ENCODE measurements at places on chromosomes 16 and 17.

GRCh38 chr17:38467491-38467890 lies 39.2 kb downstream of the ARHGAP23 start:
- no peak for DNase-seq

- no peak for DNase-seq
These were observed 213.0 kb downstream of the HS3ST3B1 start for GRCh38 chr17:14513835-14514234.

DNA sequence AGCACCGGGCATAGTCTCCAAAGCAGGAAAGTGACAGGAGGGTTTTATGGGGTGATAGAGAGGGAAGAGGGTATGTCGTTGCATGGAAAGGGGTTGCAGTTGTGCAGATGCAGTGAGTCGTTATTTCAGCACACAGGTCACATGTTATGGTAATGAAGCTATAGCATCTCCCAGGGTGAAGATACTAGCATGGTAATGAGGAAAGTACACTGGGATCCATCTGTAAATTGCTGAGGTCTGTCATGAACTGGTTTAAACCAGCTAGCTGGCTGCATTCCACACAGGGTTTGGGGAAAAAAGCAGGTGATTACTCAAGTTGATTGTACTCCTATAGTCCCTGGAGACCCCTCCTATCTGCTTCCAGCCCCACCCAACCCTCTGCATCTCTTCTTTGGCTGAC lies 11.7 kb downstream of the COX11 start:
- DNase-seq = no peak

DNA sequence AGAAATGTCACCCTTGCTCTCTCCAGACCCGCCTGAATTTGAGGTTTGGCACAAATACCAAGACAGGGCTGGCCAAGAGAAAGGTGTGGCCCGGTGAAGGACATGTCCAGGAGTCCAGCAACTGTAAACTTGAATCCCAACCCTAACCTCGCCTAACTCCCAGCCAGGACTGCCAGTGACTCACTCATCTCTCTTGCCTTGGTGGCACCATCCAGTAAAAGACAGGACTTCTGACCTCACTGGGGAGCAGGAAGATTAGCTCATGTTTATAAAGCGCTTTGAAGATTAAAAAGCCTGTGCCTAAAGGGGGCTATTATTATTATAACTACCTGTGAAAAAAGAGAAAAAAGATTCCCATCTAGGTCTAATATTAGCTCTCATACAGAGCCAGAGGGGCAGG lies 335.3 kb downstream of the SOX9 start:
- no peak for DNase-seq

GRCh38 chr17:64219571-64219970 lies 43.5 kb downstream of the TEX2 start:
- no peak for DNase-seq

- no peak for DNase-seq
These were observed 279.7 kb downstream of the SLC39A11 start for GRCh38 chr17:72812823-72813222.

GRCh38 chr17:58006924-58007780 lies at the start of gene SRSF1:
TSS of gene SRSF1 (minus strand) at chr17:58007246. CDS start at chr17:58007137, 109 bp downstream.
- peak; percentile 99 for DNase-seq

DNA sequence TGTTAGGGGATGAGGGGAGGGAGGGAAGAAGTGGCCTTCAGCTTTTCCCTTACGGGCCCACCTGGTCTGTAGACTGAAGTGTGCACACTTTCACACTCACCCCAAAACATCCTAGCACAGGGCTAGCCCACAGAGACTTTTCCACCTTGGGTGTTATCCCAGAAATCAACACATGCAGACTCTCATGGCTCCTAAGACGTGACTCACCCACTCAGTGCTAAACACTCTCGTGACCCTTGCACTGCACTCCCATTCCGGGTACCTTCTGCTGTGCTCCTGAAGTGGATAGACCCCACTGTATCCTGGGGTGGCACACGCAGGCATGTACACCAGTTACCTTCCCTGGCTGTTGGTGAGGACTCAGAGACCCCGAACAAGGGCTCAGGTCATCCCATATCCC lies 23.0 kb upstream of the ABCC3 start:
- no peak for DNase-seq

- no peak for DNase-seq
These were observed 15.1 kb downstream of the ZC3H18 start for GRCh38 chr16:88585269-88585668.

DNA sequence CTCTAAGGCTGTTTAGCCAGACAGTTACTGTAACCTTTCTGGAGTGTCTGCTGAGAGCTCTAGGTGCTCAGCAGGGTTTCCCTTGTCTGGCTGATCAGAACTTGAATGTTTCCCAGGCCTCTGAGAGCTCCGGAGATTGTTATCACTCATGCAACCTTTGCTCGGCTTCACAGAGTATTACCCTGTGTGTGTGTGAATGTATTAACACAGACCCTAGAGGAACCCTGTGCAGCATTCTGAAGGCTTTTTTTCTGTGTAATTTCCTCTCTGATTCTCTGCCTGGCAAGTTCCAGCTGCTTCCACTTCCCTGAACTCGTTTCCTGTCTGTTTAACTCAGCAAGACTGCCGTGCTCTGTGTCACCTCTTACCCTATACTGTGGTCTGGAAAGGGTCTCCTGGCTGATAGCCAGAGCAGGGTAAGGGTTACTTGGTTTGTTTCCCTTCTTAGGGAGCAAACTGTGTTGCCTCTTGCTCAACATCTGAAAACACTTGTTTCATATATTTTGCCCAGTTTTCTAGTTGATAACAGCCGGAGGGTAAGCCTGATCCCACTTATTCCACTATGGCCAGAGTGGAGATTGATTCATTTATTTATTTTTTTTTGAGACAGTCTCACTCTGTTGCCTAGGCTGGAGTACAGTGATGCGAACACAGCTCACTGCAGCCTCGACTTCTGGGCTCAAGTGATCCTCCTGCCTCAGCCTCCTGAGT lies 21.7 kb downstream of the PRMT7 start:
- DNase-seq = peak; percentile 16

DNA sequence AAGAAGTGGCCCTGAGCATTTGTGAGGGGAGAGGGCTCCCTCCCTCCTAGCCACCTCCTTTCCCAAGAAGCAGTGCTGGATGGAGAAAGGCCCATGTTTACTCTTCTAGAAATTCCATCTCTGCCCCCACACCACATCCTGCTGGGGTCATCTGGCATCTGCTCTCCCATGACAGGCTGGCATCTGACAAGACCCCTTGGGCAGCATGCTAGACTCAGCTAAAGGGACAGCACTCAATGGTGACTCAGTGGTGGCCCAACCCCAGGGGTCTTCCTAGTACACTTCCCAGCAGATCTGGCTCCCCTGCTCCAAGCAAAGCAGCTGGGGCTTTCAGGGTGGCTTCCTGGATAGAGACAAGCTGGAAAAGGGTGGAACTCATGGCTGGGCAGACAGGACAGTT lies 14.4 kb downstream of the SLC38A7 start:
- no peak for DNase-seq

- peak; percentile 64 for DNase-seq
These were observed at the start of gene EME2 for GRCh38 chr16:1772362-1772907. TSS of gene EME2 (plus strand) at chr16:1772810. CDS start at chr16:1773228, 418 bp downstream.

DNA sequence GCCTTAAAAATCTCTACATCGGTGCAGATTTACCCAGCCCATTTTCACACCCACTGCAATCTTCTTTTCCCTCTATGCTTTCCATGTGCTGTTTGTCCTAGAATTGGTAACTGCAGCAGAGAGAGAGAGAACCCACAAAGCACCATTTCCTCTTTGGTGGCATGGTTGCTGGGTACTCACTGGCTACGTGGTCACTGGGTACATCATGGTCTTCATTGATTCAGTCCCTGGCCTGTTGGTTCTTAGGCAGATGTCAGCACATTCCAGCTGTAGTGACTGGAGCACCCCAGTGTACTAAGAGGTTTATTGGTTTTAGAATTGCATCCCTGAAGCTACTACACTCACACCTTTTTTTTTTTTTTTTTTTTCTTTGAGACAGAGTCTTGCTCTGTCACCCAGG lies 156.1 kb upstream of the CACNG5 start:
- no peak for DNase-seq

DNA sequence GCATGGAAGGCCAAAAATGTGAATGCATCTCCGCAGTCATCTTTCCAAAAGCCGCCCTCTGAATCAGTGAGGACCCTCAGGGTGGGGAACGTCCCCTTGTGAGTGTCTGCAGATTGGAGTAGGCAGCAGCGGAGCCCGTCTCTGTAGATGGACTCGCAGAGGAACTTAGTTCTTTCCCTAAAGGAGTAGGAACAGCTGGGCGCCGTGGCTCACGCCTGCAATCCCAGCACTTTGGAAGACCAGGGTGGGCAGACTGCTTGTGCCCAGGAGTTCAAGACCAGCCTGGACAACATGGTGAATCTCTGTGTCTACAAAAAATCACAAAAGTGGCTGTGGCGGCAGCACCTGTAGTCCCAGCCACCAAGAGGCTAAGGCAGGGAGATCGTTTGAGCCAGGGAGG lies 53.7 kb downstream of the WDR45B start:
- no peak for DNase-seq

DNA sequence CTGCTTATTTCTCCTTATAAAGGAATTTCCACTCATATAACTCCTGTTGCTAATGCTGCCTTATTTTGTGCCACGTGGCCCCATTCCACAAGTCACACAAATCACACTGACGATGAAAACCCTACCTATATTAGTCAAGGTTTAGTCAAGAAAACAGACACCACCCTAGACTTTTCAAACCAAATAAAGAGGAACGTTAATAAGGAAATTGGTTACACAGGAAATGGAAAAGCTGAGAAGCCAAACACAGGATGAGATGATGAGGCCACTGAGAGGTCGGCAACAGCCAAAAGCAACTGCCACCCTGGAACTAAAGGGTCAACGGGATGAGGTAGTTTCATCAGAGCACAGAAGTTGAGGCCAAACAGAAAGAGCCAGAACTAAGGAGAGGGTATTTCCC lies 47.3 kb upstream of the ALOX12 start:
- no peak for DNase-seq

- DNase-seq = peak; percentile 81
These were observed 10.1 kb upstream of the STAC2 start for GRCh38 chr17:39235555-39236449.

GRCh38 chr16:72427783-72428331 lies 255.9 kb upstream of the PMFBP1 start:
- DNase-seq = no peak

DNA sequence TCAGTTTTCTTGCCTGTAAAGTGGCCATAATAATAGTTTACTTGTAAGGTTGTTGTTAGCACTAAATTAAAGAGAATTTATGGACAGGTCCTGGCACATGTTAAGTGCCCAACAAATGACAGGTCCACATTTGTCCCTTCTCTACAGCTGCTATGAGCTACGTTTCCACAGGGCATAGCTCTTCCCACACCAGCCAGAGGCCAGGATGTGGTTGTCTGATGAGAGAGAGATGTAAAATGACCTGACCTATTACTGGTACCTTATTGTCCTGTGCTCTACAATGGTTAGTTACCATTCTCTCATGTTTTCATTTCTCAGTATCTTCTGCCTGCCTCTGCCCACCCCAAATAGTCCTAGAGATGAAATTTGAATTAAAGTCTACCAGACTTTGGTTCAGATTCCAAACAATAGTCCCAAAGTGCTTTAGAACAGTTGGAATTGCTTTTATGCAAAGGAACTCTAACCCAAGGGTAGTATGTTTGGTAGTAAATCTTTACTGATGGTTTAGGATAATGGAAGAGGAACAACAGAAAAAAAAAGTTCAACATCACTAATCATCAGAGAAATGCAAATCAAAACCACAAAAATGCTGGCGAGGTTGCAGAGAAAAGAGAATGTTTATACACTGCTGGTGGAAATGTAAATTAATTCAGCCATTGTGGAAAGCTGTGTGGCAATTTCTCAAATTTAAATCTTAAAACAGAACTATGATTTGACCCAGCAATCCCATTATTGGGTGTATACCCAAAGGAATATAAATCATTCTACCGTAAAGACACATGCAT lies 57.1 kb upstream of the ANKFN1 start:
- no peak for DNase-seq

DNA sequence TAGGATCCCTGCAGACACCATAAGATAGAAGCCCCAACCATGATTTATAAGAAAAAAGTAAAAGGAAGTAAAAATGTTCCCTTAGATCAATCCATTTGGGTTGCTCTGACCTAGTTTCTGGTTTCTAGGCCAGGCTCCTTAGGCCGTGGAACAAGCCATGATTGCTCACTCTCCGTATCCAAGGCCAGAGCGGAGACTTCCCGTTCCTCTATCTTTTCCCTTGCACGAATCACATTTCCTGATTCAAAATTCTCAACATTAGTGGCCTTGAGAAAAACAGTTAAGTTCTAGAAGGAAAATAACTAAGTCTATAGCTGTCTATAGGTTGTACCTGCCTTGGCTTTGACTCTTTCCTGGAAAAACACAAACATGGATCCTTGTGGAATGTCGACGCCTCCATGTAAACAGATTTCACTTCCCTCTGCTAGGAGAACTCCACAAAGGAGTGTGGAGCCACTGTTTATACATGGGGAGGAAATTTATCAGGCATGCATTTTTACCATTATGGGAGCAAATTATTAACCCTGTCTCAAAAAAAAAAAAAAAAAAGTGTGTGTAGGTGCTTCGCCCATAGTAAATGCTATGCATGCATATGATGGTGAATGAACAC lies 149.6 kb downstream of the ZFHX3 start:
- DNase-seq = no peak

DNA sequence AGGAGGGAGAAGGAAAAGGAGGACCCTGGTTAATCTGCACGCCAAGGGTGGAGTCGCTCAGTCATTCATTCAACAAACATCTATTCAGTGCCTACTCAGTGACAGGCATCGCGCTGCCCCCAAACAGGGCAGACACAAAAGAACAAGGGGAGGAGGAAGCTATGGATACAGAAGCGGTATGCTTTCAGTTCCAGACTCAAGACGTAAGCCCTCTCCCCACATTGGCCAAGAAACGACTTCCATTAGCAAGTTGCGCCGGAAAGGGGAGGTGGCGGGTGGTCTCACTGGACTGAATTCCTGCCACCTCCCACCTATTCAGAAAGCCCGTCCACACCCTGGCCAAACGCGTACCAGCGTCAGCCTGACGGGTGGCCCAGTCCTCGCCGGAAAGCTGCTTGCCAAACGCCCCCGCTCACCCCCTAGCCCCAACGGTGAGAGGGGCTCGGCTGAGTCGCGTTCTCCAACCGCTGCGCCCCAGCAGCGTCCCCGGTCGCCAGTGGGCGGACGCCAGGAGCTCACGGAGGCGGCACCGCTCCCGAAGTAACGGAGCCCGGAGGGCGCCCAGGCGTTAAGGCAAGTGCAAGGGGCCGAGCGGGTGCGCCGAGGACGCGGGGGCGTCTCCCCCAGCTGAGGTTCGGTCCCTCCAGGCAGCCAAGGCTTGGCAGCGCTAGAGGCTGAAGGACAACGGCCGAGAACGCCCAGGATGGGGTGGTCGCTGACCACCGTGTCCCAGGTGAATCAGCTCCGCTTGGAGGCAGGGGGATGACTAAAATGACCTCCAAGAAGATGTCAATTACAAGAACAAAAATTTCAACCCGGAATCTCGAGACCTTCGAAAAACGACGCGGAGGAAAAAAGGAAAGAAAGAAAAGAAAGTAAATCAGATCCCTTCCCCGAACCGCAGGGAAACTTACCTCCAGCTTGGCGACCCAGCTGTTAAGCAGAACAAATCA lies 470.7 kb downstream of the SOX9 start:
- no peak for DNase-seq

GRCh38 chr16:10888320-10888937 lies 11.4 kb downstream of the CIITA start:
- no peak for DNase-seq

- peak; percentile 60 for DNase-seq
These were observed 73.9 kb downstream of the SPAG9 start for GRCh38 chr17:51046514-51047384.

All from hematopoietic multipotent progenitor cell treated with erythropoietin and hydrocortisone succinate and interleukin-3 and kit ligand, for 8 days (in vitro differentiated cells).